ENCODE measurements at places on chromosomes 5 and 9.

GRCh38 chr9:114937516-114937915, 7.1 kb upstream of the TNFSF8 start:
- DNase-seq: no peak

DNA sequence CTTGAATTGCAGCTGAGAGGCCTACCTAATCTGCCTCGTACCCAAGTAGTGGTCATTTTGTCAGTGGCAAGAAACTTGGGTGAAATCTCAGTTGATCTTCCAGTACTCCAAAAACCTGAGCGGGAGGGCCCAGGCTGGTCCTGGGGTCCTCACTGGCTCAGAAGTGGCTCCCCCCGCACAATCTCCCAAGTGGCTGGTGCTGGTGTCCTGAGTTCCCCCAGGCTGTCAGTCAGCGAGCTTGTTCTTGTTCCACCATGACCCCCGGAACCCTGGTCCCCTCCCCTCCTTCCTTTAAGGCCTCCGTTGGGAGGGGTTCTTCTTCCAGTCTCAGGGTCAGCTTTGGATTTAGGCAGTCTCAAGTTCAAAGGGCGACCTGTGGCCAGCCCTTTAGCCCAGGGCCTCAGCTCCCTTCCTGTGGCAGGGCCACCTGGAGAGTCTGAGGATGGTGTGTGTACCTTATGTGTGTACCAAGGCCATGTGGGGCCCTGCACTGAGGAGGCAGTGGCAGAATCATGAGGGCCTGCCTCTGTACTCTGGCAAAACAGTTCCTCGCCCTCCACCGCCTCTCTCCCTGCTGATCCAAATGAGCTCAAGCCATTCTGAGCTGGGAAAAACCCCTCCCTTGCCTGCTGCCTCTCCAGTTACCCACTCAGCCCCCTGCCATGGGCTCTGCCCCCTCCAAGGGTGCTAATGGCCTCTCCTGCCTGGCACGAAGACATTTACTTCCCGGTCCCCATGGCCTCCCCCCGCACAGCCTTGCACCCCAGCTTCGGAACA, 4.5 kb upstream of the DBN1 start:
- DNase-seq: no peak

- DNase-seq: peak; percentile 67
Observed at GRCh38 chr5:64690417-64691151, at the start of gene SHISAL2B. Gene SHISAL2B (plus strand): TSS chr5:64690503. CDS start chr5:64690624, 121 bp downstream.

GRCh38 chr5:167245868-167246267, 1045.6 kb upstream of the WWC1 start:
- no peak for DNase-seq

DNA sequence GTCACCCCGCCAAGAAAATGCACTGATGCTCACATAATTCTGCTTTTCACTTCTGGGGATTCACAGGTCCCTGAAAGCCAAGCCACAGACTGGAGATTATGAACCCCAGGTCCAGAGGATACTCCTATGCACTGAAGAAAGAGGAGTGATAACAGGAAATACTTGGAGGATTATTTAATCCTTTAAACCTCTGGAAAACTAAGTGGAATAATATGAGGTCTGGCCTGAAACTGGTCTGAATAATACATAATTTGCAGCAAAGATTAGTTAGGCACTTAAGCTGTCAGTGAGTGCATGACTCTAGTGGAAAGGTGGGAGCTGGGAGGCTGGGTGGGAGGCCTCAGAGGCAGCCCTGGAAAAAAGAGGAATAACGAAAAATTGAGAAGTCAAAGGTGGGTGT, 45.7 kb downstream of the MARCHF3 start:
- DNase-seq: no peak

DNA sequence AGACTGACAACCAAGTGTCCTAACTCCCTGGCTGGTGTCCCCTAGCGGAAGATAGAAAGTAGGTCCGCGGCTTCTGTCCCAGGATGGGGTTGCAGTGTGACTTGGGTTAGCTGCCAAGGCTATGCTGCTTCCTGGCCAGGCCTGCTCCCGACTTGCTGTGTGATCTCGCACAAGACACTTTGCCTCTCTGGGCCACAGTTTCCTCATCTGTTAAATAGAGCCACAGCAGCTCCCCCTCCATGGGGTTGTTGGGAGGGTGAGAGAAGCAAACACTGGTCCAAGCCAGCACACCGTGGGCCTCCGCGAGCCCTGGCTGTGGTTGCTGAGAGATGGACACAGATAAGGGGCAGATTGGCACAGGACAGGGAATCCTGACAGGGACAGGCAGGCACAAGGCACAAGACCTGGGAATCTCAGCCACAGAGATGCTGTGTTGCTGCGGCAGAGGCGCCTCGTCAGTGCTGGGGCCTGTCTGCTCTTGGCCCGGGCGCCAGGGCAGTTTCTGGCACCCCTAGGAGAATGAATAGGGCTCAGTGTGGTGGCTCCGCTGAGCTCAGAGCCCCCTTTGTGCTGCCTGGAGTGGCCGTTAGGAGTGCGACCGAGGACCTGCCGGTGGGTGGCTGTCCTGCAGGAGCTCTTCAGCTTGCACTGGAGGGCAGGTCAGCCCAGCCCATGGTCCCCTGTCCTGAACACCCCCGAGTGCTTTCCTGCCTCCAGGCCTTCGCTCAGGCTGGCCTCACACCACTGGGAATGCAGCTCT, 1.8 kb upstream of the SH2D3C start:
- no peak for DNase-seq

DNA sequence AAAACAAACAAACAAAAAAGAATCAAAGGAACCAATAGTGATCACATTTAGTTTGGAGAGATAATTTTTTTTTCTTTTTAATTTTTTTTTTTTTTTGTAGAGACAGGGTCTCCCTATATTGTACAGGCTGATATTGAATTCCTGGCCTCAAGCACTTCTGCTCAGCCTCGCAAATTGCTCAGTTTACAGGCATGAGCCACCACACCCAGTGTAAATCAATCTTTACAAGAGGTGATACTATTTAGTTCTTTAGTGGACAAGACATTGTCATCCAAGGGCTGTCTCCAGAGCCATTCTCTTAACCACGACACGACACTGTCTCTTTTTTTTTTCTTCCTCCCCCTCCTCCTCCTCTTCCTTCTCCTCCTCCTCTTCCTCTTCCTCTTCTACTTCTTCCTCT, 29.6 kb downstream of the ERAP2 start:
- no peak for DNase-seq

DNA sequence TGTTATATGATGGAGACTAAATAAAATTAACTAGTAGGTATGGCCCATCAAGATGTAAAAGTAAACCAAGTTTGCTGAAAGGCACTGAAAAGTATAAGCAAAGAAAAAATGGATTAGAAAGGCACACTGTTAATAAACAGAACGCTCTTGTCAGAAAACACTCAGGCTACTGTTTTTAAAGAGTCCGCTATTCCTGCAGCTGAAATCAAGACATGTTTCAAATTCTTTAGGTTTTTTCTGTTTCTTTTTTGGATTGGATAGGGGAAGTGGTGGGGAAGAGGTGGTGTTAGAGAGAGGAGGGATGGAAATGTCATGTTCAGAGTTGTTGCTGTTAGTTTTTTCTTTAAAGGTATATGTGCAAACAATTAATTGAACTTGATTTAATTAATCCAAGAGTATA, 17.5 kb downstream of the OSTF1 start:
- DNase-seq: no peak

DNA sequence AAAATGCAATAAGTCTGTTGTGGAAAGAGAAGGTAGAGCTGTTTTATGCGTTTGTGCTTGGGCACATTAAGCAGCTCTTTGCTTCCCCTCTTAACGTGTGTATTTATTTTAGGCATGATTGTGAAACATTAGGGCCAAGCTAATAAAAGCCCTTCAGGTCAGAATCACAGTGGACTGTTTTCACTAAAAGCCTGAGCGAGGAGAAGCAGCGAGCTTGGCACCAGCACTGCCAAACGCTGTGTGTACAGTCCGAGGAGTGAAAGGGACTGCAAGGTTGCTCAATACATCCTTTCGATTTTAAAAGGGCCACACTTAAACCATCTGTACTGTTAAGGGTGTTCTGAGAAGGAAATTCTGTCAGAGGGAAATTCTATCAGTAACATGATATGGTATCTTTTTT, 107.2 kb upstream of the CKMT2 start:
- no peak for DNase-seq

GRCh38 chr5:9739135-9739534, 109.0 kb upstream of the TAS2R1 start:
- DNase-seq: no peak

GRCh38 chr5:41600731-41601130, 90.3 kb upstream of the PLCXD3 start:
- no peak for DNase-seq

GRCh38 chr5:41908374-41909079, 4.4 kb downstream of the RIMOC1 start:
- DNase-seq: no peak
